ENCODE measurements at places on chromosomes 3 and 15.
A peak's percentile ranks its signal among the peaks of the same experiment; 100 is the strongest.

DNA sequence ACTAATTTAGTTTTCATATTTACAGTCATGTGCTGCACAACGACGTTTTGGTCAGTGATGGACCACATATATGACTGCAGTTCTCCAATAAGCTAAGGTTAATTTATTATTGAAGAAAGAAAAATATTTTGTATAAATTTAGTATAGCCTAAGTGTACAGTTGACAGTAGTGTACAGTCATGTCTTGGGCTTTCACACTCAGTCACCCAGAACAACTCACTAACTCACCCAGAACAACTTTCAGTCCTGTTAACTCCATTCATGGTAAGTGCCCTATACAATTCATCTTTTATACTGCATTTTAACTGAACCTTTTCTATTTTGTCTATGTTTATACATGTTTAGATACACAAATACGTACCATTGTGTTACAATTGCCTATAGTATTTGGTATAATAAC lies 3.8 kb upstream of the GABRR3 start:
- no peaks in the 10 kb centered on the region for H3K27me3 ChIP-seq
- no peaks in the 10 kb centered on the region for H3K36me3 ChIP-seq
- H3K4me3 ChIP-seq, result no peak overlapping the region
- no peak overlapping the region for H3K27ac ChIP-seq

DNA sequence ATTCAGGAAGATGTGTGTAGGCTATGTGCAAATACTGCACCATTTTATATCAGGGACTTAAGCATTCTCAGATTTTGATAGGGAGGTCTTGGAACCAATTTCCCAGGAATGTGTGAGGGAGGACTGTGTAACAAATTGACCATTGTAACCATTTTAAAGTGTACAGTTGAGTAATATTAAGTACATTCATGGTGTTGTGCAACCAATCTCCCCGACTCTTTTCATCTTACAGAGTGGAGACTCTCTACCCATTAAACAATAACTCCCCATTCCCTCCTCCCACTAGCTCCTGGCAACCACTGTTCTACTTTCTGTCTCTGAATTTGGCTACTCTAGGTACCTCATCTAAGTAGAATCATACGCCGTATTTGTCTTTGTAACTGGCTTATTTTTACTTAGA lies 5.1 kb downstream of the RCN2 start:
- DNase-seq, result peak; percentile 80
- no peak overlapping the region for H3K4me3 ChIP-seq
- H3K36me3 ChIP-seq, result peaks cover 2% of the 10 kb centered on the region

- no peaks in the 10 kb centered on the region for H3K4me1 ChIP-seq
These were observed 537.5 kb upstream of the CCDC54 start for GRCh38 chr3:106839576-106840280.

GRCh38 chr3:134315286-134316106 lies 58.8 kb downstream of the AMOTL2 start:
- H3K27ac ChIP-seq, result no peak overlapping the region
- H3K27me3 ChIP-seq, result no peaks in the 10 kb centered on the region
- H3K36me3 ChIP-seq, result no peaks in the 10 kb centered on the region
- no peak overlapping the region for H3K4me3 ChIP-seq

GRCh38 chr15:59616379-59616778 lies 4.8 kb downstream of the GCNT3 start:
- H3K27me3 ChIP-seq, result no peaks in the 10 kb centered on the region
- no peak overlapping the region for H3K27ac ChIP-seq
- H3K4me3 ChIP-seq, result no peak overlapping the region
- peaks cover 54% of the 10 kb centered on the region for H3K4me1 ChIP-seq
- H3K36me3 ChIP-seq, result peaks cover 5% of the 10 kb centered on the region
- DNase-seq, result peak; percentile 38

DNA sequence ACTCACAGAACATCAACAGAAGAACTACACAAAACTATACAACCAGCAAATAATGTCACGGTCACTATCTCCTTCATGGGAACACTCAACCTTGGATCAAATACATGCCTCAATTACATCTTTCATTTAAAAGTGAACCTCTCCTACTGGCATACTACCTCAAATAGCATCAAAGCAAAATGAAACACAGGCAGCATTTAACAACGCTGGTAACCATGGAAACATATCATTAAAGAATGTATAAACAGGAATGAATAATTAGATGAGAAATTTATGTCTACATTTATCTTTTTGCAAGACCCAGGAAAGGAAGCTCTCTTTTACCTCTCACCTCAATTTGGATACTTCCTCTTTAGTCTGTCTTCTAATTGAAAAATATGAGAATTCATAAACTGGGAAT lies 172.4 kb downstream of the SPATA16 start:
- no peaks in the 10 kb centered on the region for H3K27me3 ChIP-seq
- H3K4me3 ChIP-seq, result no peak overlapping the region
- H3K27ac ChIP-seq, result no peak overlapping the region
- H3K36me3 ChIP-seq, result no peaks in the 10 kb centered on the region

DNA sequence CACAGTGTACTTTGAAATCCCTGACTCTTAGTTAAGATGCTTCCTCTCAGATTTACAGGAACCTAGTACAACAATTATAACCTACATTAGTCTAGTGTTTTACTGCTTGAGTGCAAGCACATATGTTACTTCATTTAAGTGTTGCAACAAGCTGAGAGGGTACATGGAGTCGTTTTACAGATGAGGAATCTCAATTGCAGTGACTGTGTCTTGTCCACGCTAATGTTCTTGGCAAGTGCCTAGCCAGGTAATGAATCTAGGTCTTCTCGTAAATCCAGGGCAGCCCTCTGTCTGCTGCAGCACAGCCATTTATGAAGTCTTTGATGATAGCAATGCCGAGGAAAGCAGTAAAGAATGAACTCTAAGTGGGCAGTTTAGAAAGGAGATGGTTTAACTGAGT lies 384.4 kb upstream of the ARPP21 start:
- no peaks in the 10 kb centered on the region for H3K4me1 ChIP-seq
- no peak overlapping the region for H3K4me3 ChIP-seq
- DNase-seq, result no peak
- H3K27ac ChIP-seq, result no peak overlapping the region
- no peaks in the 10 kb centered on the region for H3K36me3 ChIP-seq

DNA sequence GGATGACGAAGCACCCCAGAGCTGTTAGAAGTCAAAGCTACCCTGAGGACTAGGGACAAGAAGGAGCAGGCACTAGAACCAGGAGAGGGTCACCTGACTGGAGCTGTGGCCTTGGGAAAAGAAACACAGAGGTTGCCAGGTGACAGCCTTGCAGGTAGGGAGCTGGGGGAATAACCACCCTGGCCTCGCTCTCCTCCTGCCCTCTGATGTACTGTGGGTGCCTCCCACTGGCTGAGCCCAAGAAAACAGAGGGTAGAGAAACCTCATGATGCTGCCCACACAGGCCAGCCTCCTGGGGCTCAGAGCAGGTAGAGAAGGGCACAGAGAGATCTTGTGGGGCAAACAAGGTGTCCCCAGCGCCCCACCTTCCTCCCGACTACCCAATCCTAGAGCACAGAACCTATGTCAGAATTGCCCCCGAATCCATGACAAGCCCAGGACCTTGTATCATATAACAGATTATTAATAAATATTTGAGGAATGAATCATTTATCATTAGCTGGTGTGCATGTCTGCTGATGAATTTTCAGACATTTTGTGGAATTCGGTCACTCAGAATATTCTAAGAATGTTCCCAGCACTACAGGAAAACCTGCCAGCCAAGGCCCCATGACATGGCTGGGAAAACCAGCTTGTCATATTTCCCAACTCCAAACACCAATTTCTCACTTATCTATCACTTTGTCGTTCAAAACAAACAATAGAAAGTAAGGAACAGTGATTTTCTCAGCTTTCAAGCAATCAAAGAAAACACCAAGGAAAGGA lies 59.8 kb upstream of the MEX3B start:
- peak; percentile 5 for DNase-seq
- H3K27ac ChIP-seq, result no peak overlapping the region
- no peak overlapping the region for H3K4me3 ChIP-seq
- peaks cover 29% of the 10 kb centered on the region for H3K27me3 ChIP-seq
- no peaks in the 10 kb centered on the region for H3K36me3 ChIP-seq

- H3K27me3 ChIP-seq, result peaks cover 39% of the 10 kb centered on the region
- H3K4me1 ChIP-seq, result peaks cover 16% of the 10 kb centered on the region
- no peak overlapping the region for H3K4me3 ChIP-seq
- H3K36me3 ChIP-seq, result no peaks in the 10 kb centered on the region
- no peak for DNase-seq
- H3K27ac ChIP-seq, result no peak overlapping the region
These were observed 9.6 kb downstream of the C3orf18 start for GRCh38 chr3:50557915-50558314.

- no peak for DNase-seq
- H3K36me3 ChIP-seq, result no peaks in the 10 kb centered on the region
- H3K27me3 ChIP-seq, result no peaks in the 10 kb centered on the region
These were observed 360.8 kb upstream of the PROK2 start for GRCh38 chr3:72145506-72146380.

DNA sequence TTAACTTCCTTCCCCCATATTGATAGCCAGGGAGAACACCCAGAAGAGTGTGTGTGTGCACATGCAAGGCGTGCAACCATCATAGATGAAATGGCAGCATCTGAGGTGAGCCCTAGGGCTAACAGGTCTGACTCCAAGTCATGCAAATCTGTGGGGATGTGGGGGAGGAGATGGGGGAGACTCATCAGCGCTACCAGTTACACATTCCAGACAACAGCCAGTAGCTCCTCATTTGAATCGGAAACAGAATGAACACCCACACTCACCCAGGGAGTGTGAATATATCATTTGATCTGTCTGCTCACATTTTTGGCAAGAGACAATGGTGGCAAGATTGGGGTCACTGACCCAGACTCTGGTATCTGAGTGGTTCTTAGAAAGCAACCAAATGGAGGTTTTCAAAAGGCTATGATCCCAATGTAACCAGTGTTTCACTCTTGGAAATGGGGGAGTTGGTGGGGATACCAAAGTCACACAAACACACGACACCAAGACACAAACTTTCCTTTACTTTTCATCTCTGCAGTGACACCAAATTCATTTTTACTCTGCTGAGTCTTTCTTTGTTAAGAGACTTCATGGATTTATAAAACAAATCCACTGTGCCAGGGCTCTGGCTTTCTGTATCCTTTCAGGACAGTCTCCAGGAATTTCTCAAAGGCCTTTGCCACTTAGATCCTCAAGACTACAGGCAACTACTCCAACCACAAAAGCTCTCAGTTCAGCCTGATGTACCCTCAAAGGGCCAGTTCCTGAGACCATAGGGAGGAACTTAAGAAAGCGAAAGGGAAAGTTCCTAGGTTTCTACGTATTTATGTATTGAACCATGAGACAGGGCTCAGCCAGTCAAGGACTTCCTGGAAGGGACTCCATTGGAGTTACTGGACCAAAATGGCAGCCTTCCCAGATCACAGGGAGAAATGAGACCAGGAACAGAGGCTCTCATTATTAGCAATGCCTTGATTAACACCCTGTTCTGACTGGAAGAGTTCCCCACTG lies 2.2 kb downstream of the CDCP1 start:
- H3K27me3 ChIP-seq, result peaks cover 4% of the 10 kb centered on the region
- no peaks in the 10 kb centered on the region for H3K36me3 ChIP-seq
- DNase-seq, result no peak
- H3K4me1 ChIP-seq, result no peaks in the 10 kb centered on the region
- no peak overlapping the region for H3K27ac ChIP-seq

DNA sequence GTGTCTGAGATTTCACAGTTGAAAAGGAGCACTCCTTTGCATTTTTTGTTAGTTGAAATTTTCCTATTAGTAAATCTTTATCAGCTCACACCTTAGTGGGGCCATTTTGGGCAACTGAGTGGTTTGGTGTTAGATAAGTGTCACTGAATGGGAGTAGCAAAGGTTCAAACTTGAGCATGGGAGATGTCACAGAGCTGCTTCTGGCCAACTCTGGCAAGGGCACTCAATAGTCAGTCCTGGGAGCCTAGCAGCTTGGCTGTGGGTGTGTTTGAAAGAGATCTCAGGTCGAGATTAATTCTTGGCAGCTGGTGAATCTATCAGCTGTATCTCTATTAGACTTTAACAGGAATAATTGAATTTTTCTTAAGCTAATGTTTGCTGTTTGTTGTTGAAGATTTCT lies 579.3 kb downstream of the EDEM1 start:
- no peaks in the 10 kb centered on the region for H3K27me3 ChIP-seq
- no peak for DNase-seq
- H3K36me3 ChIP-seq, result no peaks in the 10 kb centered on the region
- no peaks in the 10 kb centered on the region for H3K4me1 ChIP-seq

- H3K4me1 ChIP-seq, result no peaks in the 10 kb centered on the region
- no peak overlapping the region for H3K4me3 ChIP-seq
- no peaks in the 10 kb centered on the region for H3K36me3 ChIP-seq
- H3K27ac ChIP-seq, result no peak overlapping the region
- H3K27me3 ChIP-seq, result no peaks in the 10 kb centered on the region
These were observed 172.0 kb downstream of the RBMS3 start for GRCh38 chr3:29452934-29453283.

Measured in HepG2 (cell line).